ENCODE measurements at places on chromosomes 11 and 22.

DNA sequence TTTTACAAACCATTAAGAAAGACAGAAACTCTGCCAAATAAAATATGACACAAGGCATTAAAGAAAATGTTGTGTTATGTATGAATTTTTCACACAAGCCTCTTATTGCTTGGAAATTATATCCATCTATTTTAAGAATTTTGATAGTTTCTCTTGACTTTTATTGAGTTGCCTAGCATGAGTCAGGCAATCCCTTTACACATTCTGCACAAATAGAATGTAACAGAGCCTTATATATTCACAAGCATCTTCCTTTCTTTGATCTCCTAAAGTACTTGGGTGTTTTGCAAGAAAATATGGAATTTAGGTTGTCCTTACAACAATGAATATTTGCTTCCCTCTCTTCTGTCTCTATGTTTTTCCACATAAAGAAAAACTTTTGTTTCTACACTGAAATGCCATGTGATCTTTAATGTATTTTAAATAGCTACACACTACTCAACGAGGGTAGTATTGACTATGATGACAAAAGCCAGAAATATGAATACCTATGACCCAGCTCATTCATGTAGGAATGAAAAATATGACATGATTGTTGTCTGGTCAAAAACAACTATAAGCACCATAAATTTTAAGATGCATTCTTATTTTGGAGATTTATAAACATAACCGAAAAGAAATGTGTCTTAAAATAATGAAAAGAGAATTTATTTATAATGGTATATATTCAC is 398.8 kb downstream of the GUCY1A2 start:
- DNase-seq, result no peak

- no peak for DNase-seq
Measured at GRCh38 chr11:57842873-57843272, 81.3 kb downstream of the CTNND1 start.

DNA sequence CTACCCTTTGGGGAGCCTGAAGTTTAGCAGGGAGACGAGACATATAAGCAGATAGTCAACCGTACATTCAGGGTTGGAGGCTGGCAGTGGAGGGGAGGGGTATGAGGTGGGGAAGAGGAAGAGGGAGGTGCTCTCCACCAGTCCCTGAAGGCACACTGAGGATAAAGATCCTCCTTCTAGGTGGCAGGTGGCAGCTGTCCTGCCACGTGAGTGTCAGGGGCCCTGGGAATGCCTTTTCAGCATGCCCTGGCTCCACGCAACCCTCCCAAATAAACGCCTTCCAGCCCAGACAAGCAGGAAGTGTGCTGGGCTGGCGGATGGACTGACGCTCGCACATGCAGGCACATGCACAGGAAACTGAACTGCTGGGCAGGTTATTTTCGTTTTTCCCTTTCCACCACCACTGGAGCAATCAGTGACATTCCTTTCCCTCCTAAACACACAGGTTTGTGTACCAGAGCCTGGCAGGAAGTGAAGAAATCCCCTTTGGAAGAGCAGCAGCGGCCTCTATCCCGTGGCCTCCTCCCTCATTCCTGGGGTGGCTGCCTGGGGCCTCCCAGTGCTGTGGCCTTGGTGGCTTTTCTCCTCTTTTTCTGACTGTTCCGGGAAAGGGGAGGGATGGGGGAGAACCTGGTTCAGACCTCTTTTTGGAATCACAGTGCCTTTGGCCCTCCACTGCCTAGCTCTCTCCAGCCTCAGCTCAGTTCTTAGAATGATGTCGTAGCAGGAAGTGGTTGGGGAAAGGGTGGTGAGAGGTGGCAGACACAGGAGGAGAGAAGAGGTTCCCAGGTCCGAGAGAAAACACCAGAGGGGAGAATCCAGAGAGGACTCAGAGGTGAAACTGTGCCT is 157.0 kb upstream of the TIMP3 start:
- no peak for DNase-seq

DNA sequence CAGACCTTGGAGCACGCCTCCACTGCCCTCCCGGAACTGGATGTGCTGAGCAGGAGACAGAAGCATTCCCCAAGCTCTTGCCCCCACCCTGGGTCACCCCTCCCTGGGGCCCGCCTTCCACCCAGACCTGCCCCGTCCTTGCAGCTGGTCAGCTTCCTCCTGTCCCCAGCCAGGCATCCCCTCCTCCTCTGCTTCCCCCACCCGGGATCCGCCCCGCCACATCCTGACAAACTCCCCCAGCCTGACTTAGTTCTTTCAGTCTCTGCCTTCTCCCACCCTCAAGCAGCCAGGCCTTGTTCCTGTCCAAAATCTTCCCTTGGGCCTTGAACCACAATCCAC is 1.1 kb upstream of the PLXNB2 start:
- peak; percentile 82 for DNase-seq

- DNase-seq, result no peak
Measured at GRCh38 chr11:95714843-95715776, 74.5 kb downstream of the FAM76B start.

DNA sequence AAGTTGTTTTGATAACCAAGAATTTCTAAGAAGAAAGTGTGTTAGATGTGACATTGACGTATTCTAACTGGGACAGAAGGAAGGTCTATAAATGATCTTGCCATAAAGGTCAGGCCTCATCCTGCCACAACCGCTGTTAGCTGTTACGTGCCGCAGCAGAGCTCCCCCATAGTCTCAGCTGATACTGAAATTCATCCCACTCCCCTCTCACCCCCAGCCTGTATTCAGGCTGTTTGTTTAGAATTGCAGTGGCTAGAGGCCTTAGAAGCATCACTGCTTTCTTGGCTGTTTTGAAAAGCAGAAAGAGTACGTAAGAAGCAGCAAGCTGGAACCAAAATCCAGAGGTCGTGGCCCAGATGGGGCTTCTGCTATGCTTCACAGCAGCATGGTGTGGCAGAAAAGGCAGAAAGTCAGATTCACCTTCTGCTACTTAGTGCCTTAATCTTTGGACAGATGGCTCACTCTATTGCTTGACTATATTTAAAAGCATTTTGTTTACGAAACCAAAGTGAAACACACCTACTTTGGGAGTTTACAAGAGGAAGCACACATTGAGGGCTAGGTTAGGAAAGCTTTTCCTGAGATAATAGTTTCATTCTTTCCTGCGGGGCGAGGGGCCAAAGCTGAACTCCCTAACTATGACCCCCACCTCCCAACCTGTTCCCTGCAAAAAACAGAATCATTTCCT is 950 bp upstream of the LAYN start:
- DNase-seq, result no peak

GRCh38 chr11:106091480-106092123 is 14.1 kb downstream of the AASDHPPT start:
- DNase-seq, result no peak

DNA sequence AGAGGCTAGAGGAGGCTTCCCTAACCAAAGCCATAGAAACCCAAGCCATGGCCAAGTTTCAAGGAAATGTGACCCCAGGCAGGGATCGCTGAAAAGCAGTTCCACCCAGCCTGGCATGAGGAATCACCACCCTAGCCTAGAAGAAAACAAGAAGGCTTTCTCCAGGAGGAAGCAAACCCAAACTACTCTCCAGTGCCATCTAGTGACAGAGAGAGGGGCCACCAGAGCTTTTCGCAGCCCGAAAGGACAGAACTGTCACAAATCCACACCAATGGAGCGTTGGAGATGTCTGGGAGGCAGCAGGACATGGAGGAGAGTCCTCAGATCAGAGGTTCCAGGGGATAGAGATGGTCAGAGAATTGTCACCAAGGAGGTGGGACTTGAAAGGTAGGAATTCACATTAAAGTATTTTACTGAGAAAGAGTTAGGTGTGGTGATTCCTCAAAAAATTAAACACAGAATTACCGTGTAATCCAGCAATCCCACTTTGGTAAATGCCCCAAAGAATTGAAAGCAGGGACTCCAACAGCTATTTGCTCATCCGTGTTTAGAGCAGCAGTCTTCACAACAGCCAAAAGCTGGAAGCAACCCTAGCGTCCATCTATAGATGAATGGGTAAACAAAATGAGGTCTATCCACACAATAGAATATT is 67.3 kb upstream of the NUP50 start:
- peak; percentile 72 for DNase-seq

- DNase-seq, result no peak
Measured at GRCh38 chr22:49918911-49919881, 762 bp downstream of the CRELD2 start.

- no peak for DNase-seq
Measured at GRCh38 chr22:48153726-48154125, 1391.3 kb downstream of the TBC1D22A start.

- no peak for DNase-seq
Measured at GRCh38 chr11:28289444-28289843, 181.3 kb downstream of the METTL15 start.

- DNase-seq, result no peak
Measured at GRCh38 chr11:35261197-35261596, 122.2 kb downstream of the CD44 start.

DNA sequence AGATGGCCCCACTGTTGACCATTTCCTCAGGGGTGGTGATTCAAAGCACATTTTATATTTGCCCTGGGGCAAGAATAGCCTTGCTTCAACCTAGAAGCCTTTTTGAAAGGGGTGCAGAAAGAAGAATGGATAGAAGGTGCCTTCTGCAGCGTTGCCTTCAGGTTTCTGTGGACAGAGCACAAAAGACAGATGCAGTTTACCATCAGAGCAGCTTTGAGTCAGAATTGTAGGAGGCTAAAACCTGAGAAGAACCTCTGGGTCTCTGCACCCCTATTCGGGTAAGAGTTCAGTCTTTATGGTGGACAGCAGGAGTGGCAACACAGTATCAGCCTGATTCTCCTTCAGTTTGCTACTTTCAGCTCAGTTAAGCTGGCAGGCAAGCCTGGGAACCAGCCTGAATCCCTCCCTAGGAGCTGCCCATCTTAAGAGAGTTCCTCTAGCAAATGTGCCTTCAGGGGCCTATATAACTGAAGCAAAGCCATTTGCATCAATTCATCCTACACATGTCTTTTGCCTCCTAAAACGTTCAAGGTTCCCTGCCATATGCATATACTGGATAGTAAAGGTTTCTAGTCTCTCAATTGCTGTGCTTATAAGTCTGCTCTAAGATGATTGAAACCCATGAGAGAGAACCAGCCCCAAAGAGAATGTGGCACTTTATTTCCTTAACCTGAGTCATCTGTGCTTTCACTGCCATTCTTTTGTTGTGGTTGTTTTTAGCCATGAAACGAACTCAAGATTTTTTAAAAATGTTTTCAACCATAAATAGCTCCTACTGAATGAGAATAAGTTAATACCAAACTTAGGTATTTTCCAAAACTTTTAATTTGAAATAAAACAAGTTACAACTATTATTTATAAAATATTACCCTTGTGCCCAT is 123.0 kb downstream of the TRIM44 start:
- peak; percentile 69 for DNase-seq

DNA sequence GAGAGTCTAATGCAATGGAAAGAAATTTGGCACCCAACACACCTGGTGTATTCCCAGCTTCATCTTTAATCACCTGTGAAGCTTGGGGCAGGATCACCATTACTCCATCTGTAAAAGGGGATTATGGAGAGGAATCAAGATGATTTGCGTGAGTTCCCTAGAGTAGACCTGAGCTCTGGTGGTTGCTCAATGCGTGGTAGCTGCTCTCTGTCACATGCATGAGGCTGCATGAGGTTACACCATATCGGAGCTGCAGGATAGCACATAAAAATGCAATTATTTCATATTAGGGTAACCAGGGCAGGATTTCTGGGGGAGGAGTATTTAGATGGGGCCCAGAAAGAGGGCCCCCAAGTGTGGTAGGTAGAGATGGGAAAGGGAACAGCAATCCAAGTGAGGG is 35.3 kb upstream of the CLMP start:
- no peak for DNase-seq

DNA sequence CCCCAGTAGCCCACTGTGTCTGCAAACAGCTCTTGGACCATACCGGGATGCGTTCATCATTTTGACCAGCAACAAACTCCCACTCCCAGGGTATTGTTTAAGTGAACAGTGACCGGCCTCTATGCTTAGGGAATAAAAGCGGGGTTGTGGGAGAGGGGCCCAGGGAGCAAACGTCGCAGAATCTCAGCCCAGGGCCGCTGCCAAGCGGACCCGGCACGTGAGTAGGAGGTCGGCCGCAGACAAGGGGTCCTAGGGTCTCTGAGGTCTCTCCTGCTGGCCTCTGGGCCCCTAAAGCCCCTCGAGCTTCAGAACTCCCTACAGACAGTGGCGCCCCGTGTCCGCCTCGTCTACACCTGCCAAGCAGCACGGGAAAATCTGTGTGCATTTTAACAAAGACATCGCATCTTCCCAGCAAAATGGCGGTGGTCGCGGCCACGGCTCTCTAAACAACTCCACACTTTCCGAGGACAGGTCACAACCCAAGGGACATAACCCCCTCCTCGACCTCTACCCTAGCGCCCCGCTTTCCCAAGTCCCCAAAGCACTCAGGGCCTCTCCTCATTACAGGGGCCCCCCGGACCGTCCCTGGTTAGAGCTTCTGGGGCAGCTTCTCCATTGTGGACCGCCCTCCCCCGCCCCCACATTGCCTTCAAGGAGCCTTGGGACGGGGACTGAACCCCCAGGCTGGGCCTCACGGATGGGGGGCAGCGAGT is 3.9 kb upstream of the GCAT start:
- peak; percentile 34 for DNase-seq

- no peak for DNase-seq
Measured at GRCh38 chr22:37459206-37459605, 27.0 kb downstream of the MFNG start.

- peak; percentile 50 for DNase-seq
Measured at GRCh38 chr11:2194877-2195755, 23.5 kb upstream of the TH start.

DNA sequence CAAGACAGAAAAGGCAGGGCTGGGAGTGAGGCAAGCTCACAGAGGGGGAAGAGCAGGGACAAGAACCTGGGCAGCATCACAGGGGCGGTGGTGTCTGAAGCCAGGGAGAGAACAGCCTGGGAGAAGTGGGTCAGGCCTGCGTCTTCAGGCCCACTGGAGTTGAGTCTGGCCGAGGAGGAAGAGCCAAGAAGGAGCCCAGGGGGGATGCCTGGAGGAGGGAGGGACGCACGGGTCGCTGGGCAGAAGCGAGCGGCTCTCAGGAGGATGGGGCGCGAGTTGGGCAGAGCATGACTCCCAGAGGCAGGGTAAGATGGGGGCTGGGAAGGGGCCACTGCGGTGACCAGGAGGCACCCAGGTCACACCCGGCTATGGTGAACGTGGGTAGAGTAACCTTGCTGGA is 18.5 kb downstream of the LRFN4 start:
- DNase-seq, result no peak

DNA sequence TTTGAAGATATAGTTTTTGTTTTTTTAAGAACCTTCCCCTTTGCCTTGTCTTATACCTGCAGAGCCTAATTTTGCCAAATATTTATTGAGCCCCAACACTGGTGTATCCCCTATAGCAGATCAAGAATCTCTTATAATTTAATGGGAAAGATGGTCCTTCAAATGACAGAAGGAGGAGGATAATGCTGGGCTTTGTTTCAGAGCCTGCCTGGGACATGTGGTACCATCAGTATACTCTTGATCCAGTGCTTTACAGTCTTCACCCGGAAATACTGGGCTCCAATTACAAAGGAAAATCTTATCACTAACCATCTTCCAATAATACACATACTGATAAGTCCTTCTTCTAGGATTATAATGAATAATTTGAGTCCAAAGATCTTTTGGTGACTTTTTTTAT is 84.7 kb downstream of the GAB2 start:
- DNase-seq, result no peak
